Urinary bladder (tissue), 4 donors: ENCODE measurements at places on chromosomes 12 and 14. TPM values are rescaled to one million over a fixed set of nuclear protein-coding genes. Genes with fewer than 3 reads are reported as not detected.

NGB gene
- not detected for total RNA-seq

- no peak for DNase-seq
These were observed 104.0 kb downstream of the TNFAIP2 start for GRCh38 chr14:103227094-103227768.

MANSC4 gene
- total RNA-seq, result not detected

DNA sequence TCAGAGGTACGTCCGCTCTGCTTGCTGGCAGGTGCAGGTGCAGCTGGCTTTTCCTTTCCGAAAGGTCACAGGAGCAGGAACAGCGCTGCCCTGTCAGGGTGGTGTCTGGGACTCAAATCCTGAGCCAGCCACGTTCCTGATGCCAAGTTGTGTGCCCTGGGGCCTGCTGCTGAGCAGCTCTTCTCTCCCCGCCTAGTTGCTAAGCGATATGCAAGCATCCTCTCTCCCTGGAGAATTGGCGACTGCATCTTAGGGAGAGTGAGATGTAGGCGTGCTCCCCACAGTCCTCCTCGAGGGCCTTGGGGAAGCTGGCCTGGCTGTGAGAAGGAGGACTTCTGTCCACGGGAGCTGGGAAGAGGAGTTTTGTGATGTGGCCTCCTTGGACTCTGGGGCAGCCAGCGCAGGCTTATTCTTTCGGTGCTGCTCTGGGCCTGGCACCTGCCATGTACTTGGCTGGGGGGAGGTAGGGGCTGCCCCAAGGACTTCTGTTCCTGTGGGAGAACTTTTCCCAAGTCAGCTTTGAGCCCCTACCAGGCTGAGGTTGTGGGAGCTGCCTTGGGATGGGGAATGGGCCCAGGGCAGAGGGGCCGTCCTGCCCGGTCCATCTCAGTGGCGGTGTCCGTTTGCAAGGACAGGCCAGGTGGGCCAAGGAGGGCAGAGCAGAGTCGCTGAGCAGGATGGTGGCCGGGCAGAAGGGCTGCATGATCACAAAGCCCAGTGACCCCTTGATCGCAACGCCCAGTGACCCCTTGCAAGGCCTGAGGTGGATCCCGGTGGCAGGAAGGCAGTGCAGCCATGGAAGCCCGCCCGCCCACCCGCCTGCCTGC is 183.5 kb downstream of the ADGRD1 start:
- DNase-seq, result no peak

- DNase-seq, result no peak
These were observed 427.6 kb downstream of the IPO8 start for GRCh38 chr12:30268041-30268440.

GALNT16 gene
- total RNA-seq, result 11.4 TPM

DNA sequence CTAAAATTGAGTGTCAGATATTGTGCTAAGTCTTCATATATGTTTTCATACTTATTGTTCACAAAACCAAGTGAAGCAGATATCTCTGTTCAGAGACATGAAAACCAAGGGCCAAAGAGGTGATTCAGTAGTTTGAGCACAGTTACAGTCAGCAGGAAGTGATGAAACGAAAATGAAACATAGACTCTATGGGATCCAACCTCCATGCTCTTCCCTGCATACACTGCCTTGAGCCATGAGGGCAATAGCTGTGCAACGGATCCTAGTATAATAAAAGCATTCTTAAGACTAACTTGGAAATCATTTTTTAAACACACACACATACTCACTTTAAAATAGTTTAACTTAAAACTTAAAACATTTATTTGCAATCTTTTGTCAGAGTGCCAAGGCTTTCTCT is 27.9 kb downstream of the ESR2 start:
- no peak for DNase-seq

DNA sequence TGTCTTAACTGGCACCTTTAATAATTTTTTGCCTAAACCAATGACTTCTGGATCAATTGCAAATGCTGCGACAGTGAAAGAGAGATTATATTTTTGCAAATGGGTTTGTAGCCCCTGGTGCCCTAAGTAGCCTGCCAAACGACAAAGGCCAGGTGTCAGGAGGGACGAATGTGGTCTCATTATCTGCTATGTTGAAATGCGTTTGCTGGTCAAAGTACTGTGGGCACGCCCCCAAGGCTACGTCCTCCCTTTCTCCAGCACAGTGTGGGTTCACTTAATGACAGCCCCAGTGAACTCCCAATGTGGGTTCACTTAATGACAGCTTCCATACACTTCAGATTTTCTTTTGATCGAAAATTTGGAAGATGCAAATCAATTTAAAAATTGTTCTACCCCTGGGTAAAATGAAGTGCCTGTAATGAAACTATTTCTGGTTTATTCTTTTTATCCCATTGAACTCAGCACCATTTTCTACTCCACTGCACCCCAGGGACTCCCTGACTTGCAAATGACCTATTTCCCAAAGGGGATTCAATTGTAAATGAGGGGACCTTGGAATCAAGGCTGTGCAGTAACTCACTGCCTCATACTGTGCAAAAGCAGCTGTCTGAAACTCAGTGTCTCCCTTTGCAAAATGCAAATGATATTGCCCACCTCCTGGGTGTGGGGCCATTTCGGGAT is 1.4 kb downstream of the SERPINA11 start:
- no peak for DNase-seq

- no peak for DNase-seq
These were observed 352.1 kb downstream of the ATP23 start for GRCh38 chr12:58293308-58293982.

GRCh38 chr12:50246873-50247612 is 36.3 kb downstream of the LIMA1 start:
- DNase-seq, result no peak

NOXRED1 gene
- total RNA-seq, result 0.69 TPM

GRCh38 chr14:80216818-80217217 is 5.5 kb upstream of the DIO2 start:
- no peak for DNase-seq

- no peak for DNase-seq
These were observed 528.4 kb upstream of the LMO3 start for GRCh38 chr12:17134315-17134714.

AICDA gene
- total RNA-seq, result 0.26 TPM

- no peak for DNase-seq
These were observed 103.6 kb downstream of the ADGRD1 start for GRCh38 chr12:131057211-131057721.

DNA sequence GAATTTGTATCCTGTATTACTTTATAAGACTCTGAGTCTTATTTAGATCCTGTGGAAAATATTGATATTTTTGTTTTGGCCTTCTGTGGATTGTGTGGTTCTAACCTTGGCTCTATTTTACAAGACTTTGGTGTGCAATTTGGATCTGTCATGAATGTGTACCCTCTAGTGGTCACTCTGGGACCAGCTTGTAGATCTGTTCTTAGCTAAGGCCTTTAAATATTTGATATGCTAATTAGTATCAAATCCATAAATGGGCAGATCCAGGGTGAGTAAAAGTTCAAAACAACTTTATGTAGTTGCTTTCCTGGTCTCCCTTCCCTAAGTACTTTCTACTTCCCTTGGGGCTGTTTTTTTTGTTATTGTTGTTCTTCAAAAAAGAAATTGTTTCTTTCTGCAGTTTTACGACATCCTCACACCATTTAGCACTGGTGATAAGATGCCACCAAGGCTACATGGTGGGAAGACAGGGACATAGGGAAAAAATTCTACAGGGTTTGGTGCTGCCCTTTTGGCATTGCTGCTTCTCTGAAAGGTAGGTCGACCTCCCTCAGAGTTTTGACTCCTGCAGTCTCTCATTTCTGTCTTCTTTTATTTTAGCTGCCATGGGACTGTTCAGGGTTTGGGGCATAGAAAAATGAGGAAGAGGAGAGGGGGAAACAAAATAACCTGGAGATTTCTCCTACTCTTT is 238.5 kb downstream of the GPHN start:
- DNase-seq, result no peak

TROAP gene
- total RNA-seq, result 10.4 TPM

COX8C gene
- not detected for total RNA-seq

DNA sequence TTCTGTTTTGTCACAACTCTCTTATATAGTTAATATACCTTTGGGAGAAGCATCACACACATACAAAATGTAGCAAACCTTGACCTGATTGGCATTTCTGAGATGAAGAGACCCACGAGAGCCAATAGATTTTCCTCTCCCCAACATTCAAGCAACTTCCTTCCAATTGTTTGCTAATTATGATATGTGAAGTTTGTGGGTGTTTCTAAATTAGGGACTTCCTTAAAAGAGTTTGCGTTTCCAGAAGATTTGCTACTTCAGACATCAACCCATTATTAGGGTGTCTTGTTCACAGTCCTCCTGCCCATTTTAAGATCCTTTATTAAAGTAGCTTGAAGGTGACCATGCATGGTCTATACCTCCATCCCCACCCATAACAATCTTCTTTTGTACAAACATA is 9.4 kb downstream of the AICDA start:
- no peak for DNase-seq

RERGL gene
- total RNA-seq, result 2.0 TPM

FBLN5 gene
- 71.3 TPM for total RNA-seq

- DNase-seq, result no peak
These were observed 44.0 kb downstream of the LRRC74A start for GRCh38 chr14:76870166-76870565.

GRCh38 chr14:77052281-77053044 is 24.0 kb upstream of the IRF2BPL start:
- DNase-seq, result no peak

DNA sequence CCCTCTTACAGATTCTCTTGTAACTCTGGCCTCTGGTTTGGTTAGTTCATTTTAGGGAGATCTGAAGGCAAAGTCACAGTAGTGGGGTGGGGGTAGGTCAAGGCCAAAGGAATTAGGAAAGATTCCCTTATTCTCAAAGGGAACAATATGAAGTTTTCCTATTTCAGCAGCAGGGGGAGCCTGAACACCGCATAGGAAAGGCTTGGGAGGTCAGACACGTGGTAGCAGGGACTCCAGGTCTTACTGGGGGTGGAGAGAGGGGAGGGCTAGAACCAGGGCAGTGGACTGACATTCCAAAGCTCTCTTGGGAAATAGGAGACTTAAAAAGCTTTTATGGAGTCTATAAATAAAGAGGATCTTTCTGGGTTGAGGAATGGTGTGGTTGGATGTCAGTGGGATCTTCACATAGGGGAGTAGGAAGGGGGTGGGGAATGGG is 1.3 kb downstream of the ZC3H10 start:
- peak; percentile 82 for DNase-seq

MUCL1 gene
- not detected for total RNA-seq
